Natural killer cell treated with Interleukin-12 subunit alpha and Interleukin-12 subunit beta and Interleukin-15 and Interleukin-18, amount 100 ng/mL, for 72 hours (primary cell): ENCODE measurements at places on chromosomes 3 and 15.

DNA sequence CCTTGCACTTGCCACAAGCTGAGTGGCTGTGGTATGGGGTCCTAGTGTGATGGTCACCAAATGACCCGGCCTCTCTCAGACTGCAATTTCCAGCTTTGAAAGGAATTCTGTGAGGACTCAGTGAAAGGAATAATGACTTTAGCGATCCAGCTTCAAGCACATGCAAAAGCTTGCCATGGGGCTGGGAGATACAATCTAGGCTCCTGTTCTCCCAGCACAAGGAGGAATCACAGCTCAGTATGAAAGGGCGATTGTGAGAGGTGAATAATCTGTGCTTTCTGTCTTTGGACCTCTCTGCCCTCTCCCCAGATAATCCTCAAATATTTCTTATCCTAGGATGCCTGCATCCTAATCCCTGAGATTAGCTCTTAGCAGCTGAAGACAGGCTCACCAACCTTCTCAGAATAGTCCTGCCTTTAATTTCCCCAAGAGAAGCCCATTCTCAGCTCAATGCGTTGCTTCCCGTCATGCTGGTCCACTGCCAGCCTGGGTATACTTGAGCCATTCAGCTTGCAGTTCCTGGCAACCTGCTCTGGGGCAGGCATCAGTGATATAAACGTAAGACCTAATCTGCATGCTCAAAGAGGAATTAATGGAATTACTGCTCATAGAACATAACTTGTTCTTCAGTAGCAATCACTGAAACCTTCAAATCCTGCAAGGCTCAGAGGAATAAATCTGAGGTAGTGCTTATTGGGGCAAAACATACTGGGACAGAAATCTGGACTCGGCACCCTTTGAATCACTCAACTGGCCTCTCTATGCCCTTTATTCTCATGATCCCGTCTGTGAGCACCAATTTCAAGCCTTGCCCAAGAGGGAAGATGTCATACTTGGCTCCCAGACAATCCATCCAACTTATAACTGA, 15.1 kb downstream of the TLNRD1 start:
- no peak for DNase-seq

DNA sequence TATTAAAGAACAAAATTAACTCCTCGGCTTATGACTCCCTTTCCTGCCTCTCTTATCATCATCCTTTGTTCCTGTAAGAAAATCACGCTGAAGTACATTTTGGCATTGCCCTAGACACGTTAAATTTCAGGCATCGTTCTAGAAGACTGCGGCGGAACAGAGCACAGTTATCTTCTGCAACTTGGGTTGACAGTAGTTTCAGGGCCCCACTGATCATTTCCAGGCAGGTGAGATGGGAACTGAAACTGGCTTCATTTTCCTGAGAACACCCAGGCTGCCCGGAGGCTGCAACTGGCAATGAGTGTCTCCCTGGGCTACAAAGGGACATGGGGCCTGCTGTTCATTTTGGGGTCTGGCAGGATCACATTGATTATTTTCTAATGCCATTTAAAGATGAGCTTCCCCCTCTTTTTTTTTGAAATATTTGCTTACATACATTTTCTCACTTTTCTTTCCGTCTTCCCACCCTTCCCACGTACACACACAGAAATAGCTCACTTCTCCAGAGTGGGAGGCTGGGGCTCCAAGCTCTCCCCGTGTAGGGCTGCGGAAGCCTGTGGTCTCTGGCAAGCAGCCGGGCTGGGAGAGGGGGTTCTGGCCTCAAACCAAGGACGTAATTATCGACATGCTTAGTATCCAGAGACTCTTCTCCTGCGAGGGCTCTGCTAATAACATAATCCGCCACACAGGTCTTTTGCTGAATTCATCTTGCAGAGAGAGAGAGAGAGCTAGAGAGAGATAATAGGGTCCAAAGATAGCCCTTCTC, 267.4 kb downstream of the ABHD5 start:
- DNase-seq: no peak

GRCh38 chr3:53151465-53151864, 9.5 kb upstream of the PRKCD start:
- no peak for DNase-seq

DNA sequence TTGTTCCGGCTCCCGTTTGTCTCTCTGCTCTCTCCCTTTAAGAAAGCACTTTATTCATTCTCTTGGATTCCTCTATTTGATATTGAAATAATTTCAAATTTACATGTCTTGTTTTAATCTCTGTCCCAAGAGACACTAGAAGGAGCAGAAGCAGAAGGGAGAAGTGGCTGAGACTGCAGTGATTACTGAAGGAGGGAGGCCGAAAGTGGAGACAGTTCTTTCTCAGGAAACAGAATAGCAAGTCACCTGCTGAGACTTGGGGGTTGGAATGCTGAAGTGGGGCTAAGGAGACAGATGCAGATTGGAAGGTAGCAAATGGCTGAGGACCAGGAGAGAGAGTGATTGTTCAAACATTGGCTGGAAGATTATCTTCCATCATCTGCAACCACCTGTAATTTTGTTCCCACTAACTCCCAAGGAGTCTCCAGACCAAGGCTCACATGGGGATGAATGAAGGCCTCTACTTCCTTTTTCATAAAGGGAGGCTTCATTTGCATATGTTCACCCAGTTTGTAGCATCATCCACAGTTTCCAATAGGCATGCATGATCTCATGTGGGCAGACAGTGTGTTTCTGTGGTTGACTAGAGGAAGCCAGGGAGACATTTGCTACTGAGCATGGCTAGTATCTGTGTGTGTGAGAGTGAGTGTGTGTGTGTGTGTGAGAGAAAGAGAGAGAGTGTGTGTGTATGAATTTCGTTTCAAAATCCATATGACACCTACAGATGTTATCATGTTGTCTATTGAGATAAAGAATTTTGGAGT, 24.0 kb downstream of the LTF start:
- peak; percentile 60 for DNase-seq
